ENCODE measurements at places on chromosomes 3 and 15. TPM values are rescaled to one million over a fixed set of nuclear protein-coding genes. Genes with fewer than 3 reads are reported as not detected.

Gene CLK3
- polyA plus RNA-seq, result 84.9 TPM

Gene TRIM69
- polyA plus RNA-seq, result 24.6 TPM

Gene SEMA6D
- 48.8 TPM for polyA plus RNA-seq

Gene TAGLN3
- polyA plus RNA-seq, result 3.2 TPM

Gene SMCO1
- not detected for polyA plus RNA-seq

Gene ERC2
- 2.0 TPM for polyA plus RNA-seq

Gene RHOV
- 2.3 TPM for polyA plus RNA-seq

Gene CEP152
- polyA plus RNA-seq, result 10.9 TPM

Gene TRANK1
- 7.6 TPM for polyA plus RNA-seq

Gene NR2F2
- 409 TPM for polyA plus RNA-seq

Gene ISLR2
- polyA plus RNA-seq, result 0.31 TPM

Gene KBTBD12
- polyA plus RNA-seq, result 1.3 TPM

Gene ARHGAP31
- polyA plus RNA-seq, result 12.2 TPM

Gene GOLGA8H
- 0.82 TPM for polyA plus RNA-seq

Gene SLC38A3
- polyA plus RNA-seq, result 8.1 TPM

Gene TMCO5A
- not detected for polyA plus RNA-seq

Gene POTEB
- polyA plus RNA-seq, result not detected

- no peak for DNase-seq
Measured at GRCh38 chr15:52397118-52397517, 101.5 kb upstream of the MYO5C start.

DNA sequence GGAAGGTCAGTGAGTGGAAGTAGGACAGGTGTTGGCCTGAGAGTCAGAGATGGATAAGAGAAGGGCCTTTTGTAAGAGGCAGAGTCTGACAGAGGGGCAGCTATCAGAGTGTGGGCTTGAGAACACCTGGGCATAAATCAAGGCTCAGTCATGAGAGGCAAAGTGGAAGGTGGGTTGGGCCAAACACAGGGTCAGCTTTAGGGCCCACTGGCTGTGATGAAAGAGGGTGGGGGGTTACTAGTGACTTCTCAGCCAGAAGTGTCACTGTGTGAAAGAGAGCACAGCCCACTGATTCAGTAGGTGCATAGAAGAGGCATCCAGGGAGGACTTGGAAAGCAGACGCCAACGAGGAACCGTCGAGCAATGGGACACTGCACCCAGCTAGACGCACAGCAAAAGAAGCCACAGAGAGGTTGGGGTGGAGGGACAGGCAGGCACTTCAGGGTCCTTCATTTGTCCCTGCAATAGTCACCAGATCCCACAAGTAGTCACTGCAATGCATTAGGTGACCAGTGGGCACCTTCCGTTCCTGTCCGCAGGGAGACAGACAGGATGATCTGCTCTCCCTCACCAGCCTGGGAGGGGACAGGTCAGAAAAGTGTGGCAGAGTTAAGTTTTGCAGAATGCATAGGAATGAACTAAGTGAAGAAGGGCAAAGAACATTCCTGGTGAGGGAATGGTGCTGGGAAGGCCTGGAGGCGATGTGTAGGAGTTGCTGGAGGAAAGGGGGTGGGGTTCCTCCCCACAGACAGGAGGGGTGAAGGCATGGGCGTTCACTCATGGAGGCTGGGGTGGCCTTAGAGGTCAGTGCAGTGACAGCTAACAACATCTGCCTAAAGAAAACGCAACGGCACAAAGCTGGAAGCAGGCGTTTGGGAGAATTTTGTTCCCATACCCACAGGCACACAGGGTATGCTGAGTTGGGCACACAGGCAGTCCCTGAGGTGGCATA lies 36.3 kb downstream of the MESD start:
- DNase-seq, result no peak

- DNase-seq, result peak; percentile 7
Measured at GRCh38 chr3:99817047-99817436, 620 bp upstream of the CMSS1 start.

- DNase-seq, result no peak
Measured at GRCh38 chr3:142211034-142211433, 14.4 kb downstream of the GK5 start.

DNA sequence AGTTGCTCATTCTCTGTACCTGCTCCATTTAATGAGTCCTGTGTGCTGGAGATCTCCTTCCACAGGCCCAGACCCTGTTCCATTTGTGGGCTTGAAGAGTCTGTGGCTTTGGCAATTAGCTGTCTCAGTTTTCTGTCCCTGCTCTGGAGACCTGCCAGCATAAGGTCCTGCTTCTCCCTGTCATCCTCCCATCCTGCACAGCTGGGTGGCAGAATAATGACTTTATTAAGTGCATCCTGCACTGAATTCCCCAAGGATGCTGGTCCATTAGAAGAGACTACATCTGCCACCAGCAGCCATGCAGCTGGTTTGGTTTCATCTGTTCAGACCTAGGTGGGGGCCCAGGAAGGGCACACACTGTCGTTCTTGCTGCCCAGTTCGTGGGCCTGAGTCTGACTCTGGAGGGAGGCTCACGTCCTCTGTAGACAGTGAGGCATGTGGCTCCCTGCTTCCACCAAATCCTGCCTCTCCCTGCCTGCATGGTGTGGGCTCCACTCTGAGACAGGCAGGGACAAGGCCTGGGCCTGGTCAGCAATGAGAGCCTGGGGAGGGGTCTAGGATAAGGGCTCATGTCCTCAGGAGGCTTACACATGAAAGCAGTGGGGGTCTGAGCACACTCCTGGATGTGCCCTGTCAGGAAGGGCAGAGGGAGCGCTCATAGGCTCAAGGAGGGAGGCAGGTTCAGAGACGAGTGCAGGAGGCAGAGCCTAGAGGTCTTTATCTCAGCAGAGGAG lies 78.4 kb upstream of the PRR23E start:
- no peak for DNase-seq

- DNase-seq, result no peak
Measured at GRCh38 chr3:169158379-169158778, 505.1 kb downstream of the MECOM start.

GRCh38 chr3:200758-201325 lies 4.3 kb downstream of the CHL1 start:
- DNase-seq, result no peak

DNA sequence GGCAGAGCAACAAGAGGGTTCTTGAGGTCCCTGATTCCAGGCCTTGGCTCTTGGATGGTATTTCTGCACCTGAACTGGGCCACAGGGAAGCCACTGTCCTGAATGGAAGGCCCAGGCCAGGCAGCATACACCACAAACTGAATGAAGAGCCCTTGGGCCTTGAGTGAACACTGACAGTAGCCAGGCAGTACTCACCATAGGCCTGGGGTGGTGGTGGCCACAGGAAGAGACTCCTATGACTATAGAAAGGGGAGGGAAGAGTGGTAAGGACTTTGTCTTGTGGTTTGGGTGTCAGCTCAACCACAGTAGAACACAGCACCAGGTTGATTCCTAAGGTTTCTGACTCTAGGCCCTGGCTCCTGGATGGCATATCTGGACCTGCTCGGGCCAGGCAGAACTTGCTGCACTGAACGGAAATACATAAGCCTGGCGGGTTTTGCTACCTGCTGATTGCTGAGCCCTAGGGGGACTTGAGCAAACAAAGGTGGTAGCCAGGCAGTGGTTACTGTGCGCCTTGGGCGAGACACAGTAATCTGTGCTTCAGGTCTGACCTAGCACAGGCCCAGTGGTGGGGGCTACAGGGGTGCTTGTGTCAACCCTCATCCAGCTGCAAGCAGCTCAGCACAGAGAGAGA lies 241.4 kb downstream of the ISL2 start:
- no peak for DNase-seq

DNA sequence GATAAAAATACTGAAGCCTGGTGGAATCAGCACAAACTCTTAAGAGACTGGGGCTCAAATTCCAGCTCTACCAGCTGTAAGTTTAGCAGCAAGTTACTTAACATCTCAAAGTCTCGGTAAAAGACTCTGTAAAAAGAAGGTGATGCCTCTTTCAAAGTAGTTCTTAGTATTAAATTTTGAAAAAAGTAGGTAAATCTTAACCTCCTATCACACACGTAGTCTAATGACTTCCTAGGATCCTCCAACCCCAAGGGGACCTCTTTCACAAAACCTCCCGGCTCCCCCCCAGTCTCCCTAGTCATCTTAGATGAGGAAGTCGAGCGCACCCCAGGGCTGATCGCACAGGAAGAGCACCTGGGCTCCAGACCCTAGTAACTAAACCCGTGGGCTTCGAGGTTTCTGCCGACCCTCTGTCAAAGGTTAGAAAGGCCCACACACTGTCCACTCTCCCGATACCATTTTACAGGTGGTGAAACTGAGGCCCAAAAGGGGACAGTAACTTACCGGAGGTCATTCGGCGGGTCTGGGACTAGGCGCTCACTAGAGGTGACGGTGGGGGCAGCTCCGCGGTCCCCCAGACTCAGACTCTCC lies 427 bp downstream of the MBD4 start:
- no peak for DNase-seq

GRCh38 chr3:177150970-177151627 lies 46.2 kb downstream of the TBL1XR1 start:
- DNase-seq, result no peak

- DNase-seq, result no peak
Measured at GRCh38 chr15:60324706-60325438, 72.9 kb downstream of the ANXA2 start.

GRCh38 chr3:64023861-64024223 lies 548 bp upstream of the PSMD6 start:
- DNase-seq, result no peak

GRCh38 chr15:91887321-91887720 lies 33.8 kb downstream of the SLCO3A1 start:
- no peak for DNase-seq

DNA sequence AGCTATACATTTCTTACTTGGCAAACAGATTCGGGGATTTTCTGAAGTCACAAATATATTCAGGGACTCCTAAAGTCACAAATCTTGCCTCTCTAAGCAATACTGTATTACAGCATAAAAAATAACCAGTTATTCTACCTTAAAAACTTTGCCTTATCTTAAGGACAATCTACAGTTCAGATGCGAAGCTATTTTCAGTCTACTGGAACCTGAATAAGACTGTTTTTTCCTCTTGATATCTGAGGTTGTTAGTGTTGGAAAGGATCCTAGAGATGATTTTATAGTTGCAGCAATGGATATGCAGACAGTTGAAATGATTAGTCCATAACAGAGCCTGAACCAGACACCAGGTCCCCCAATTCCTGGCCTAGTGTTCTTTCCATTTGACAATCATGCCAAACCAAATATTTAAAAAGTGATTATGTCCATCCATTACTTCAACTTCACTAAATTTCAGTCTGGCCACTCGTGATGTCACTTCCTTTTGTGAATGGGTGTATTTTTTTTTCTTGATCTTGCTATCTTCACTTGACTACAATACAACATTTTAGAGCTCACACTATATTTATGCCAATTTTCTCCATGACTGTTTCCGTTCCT lies 1.8 kb downstream of the HDGFL3 start:
- peak; percentile 8 for DNase-seq

GRCh38 chr3:57706462-57706861 lies 13.6 kb upstream of the DENND6A start:
- DNase-seq, result no peak

DNA sequence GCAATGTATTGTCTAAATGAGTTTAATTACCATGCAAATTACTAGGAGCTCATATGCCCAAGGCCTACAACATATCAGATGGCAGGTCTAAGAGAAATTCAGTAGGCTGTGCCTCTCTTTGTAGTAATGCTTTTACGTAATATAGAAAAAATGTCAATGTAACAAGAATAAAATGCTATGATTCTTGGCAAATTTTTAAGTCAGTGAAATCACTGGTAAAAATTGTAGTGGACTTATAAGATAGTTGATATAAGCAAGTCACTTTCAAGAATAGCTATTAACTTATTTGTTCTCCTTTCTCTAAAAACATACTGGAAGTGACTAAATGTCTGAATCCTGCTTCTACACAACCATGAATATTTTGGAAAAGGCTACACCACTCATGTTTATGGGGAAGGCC lies 707.8 kb downstream of the TUSC7 start:
- no peak for DNase-seq

GRCh38 chr3:30355622-30356021 lies 250.8 kb upstream of the TGFBR2 start:
- no peak for DNase-seq

DNA sequence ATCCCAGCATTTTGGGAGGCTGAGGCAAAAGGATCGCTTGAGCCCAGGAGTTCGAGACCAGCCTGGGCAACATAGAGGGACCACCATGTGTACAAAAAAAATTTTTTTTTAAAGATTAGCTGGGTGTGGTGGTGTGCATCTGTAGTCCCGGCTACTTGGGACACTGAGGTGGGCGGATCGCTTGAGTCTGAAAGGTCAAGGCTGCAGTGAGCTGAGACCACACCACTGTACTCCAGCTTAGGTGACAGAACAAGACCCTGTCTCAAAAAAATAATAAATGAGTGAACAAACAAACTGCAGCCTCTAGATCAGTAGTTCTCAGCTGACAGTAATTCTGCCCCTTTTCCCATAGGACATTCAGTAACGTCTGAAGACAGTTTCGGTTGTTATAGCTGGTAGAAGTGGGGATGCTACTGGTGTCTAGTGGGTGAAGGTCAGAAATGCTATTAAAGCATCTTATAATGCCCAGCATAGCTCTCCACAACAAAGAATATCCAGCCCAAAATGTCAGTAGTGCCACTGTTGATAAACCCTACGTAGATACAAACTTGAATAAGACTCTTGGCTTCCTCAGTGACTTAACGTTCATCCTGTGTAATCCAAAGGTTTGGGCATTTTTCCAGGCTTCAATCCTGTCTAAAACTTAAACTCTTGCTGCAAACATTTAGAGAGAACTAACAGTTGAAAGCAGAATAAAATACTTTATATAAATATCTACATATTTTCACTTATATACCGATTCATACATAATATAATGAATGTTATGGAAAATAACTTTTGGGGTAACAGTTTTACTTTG lies 10.6 kb downstream of the SMC4 start:
- no peak for DNase-seq

DNA sequence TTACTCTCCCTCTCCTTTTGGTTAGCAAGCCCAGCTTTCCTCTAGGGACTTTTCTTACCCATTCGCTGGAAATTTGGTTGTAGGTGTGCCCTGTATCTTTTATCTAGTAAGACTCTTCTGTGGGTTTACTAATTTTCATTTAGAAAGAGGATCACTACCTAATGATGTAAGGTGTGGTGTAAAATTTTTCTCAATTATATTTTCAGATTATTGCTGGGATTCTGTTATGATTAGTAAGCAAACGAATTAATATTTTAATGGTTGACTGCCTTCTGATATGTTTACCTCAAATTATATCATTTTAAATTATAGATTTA lies 28.5 kb downstream of the PLCL2 start:
- DNase-seq, result no peak

GRCh38 chr15:26691249-26691648 lies 81.6 kb downstream of the GABRB3 start:
- no peak for DNase-seq

DNA sequence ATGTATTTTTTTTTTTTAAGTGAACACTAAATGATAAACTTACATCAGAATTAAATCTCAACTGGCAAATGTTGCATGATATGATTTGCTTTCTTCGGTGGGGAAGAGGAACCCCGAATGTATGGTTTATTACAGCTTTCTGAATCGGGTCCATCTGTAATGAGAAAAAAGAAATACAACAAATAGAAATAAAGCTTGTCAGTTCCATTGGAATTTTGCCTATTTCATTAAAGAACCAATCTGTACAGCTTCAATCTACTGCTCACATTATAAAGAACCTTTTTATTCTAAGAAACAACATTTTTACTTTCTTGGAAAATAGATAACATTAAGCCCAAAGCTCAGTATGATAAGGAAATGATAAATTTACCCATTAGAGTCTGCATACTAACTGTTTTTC lies 186.5 kb downstream of the ZNF385D start:
- no peak for DNase-seq

- no peak for DNase-seq
Measured at GRCh38 chr3:12138044-12138443, 20.7 kb downstream of the TIMP4 start.
